Motor neuron (in vitro differentiated cells): ENCODE measurements at places on chromosomes 11 and 22.
A peak's percentile ranks its signal among the peaks of the same experiment; 100 is the strongest.

DNA sequence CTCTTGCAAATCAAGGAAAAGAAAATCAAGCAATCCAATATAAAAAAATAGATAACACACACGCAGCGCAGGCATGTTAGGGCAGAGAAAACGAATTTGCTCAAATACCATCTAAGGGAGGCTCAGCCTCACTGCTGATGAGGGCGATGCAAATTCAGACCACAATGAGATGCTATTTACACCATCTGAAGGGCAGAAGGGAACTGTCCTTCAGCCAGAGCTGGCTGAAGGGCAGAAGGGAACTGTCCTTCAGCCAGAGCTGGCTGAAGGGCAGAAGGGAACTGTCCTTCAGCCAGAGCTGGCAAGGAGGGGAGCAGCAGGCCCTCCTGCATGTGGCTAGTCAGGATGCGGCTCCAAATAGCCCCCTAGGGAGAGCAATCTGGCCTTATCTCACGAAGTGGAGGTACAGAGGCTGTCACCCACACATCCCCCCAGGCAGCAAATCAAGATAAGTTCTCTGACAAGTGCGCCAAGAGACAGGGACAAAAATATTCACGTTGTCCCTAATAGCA, 7.6 kb upstream of the SLC39A13 start:
- peak; percentile 81 for ATAC-seq

DNA sequence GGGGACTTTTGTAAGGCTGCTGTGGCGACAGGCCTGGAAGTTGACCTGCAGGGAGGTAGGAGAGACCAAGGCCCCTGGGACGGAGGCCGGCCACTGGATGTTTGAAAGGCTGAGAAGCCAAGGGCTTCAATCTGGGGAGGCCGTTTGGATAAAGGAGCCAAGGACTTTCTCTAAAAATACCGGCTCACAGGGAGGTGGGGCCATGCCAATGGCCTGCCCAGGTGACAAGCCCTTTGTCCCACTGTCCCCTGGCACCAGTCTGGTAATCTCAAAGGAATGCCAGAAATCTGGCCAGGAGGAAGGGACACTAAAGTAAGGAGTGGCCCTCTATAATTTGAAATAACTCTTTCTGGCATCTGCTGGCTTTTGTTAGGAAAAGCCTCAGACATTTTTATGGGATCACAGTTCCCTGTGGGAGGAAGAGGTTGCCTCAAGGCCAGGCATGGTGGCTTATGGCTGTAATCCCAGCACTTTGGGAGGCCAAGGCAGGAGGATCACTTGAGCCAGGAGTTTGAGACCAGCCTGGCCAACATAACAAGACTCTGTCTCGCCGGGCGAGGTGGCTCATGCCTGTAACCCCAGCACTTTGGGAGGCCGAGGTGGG, 1.9 kb upstream of the CHKA start:
- ATAC-seq, result no peak

DNA sequence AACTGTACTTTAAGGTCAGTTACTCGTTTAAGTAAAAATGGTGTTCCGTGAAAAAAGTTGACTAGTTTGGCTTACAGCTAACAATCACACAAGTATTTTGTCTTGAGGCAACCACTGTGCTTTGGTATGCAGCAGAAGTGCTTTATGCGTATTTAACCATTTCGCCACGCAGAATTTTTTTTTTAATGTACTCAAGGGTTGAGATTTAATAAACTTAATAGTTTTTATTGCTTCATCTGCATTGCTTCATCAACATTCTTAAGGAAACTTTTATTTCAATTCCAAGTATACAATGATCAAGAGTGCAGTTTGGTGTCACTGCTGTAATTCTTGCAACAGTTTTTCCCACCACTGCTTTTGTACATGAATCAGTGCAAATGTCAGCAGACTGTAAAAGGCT, 66.4 kb downstream of the ZNRF3 start:
- ATAC-seq, result no peak

- no peak for ATAC-seq
These were observed 14.1 kb downstream of the HRAS start for GRCh38 chr11:521177-521688.

DNA sequence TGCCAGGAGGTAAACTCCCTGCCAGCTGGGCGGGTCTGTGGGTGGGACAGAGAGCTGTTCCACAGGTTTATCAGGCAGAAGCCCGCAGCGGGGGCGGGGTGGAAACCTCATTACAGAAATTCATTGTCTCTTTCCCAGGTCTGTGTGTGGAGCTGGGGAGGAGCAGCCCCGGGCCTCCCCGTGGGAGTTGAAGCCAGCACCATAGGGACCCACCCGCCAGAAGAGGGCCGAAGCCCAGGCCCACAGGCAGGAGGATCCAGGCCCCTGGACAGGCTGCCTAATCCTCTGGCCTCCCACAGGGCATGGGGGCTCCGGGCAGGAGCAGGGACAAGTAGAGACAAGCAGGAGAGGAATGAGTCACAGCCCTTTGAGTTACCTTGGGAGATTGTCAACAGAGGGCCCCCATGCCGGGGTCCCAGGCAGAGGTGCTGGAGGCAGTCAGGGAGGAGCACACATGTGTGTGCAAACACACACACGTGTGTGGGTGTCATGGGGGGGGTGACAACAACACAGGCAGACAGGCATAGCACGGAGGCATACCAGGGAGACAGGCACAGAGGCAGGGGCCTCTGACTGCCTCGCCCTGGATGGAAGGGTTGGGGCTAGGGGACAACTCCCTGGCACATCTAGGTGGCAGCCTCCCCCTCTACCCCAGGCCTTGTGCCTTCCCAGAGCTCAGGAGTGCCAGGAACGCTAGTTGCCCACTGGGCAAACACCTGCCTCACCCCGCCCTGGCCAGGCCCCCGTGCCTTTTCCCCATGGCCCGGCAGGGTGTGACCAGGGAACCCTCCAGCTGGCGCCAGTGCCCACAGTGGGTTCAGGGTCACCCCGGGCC, 1.4 kb downstream of the CDC42BPG start:
- peak; percentile 41 for ATAC-seq

GRCh38 chr22:20774882-20775281, 969 bp downstream of the SERPIND1 start:
- ATAC-seq, result no peak

DNA sequence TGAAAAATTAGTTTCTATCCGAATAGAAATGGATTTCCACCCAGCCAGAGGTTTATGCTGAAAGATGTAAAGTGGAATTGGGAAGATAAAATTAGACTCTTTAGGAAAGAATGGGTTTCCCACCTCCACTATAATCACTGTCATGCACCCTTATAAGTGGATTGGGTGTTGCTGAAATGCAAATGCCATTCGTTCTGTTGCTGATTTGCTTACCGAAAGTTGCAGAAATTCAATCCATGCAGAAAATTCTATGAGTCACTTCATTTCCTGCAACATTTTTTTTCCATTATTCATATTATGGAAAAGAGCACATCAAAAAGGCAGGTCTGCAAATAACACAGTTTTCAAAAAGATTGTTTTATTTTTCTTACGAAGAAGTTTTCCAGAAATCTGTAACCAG, 65.6 kb downstream of the LDLRAD3 start:
- peak; percentile 75 for ATAC-seq

DNA sequence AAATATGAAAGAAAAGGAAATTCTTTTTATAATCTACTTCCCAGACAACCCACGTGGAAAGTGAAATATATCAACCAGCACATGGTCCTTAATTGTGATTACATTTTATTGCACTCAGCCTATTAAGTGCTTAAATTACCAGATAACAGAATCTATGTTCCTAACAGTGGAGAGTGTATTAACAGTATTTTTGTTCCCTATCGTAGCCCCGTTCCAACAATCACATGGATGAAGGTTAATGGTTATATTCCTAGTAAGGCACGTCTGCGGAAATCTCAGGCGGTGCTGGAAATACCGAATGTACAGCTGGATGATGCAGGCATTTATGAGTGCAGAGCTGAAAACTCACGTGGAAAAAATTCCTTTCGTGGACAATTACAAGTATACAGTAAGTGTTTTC, 626.1 kb upstream of the ARHGAP42 start:
- no peak for ATAC-seq

- peak; percentile 98 for ATAC-seq
These were observed 52.0 kb downstream of the KCNJ1 start for GRCh38 chr11:128814856-128815705.

DNA sequence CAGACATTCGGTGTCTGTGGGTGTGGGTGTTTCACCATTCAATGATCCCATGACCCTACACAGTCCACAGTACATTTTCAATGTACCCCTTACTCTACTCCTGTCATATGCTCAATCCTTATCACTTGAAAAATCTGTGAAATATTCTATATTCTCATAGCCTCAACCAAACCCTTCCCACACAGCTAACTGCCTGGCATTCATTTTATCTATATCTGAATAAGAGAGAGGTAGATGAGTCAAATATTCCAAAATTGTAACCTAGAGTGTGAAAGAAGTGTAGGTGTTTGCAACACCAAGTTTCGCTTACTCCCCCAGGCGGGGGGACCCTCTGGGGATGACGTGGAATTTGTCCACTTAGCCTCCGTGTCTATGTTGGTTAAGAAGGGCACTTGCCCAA, 354.8 kb downstream of the ETS1 start:
- no peak for ATAC-seq

DNA sequence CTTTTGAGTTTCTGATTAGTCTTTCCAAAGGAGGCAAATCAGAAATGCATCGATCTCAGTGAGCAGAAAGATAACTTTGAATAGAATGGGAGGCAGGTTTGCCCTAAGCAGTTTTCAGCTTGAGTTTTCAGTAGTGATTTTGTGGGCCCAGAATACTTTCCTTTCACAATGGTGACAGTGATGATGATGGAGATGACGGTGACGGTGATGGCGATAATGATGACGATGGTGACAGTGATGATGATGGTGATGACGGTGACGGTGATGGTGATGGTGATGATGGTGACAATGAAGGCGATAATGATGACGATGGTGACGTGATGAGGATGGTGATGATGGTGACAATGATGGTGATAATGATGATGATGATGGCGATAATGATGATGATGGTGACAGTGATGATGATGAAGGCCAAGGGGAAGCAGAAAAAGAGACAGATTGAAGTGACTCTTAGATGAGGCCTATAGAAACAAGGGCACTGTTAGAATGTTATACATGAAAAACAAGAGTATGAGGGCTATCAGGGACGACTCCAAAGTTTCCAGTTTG, 153.4 kb upstream of the B3GAT1 start:
- no peak for ATAC-seq

DNA sequence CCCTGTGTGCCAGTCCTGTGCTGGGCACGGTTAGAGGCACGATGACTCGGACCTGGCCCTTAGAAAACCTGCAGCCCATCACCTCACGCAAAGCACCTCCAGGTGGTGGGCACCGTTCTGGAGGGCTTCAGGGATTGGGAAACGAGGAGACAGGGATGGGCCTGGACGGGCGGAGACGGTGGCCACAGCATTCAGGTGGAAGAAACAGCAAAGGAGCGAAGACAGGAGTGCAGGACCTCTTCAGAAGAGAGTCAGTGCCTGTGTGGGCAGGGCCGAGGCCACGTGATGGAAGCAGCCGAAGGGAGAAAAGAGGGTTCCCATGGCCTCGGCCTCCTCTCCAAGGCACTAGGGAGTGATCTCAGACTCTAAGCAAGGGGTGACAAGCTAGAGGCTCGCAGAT, 8.1 kb upstream of the SLC22A12 start:
- no peak for ATAC-seq

GRCh38 chr11:8638300-8638699, 44.2 kb downstream of the TRIM66 start:
- ATAC-seq, result no peak

DNA sequence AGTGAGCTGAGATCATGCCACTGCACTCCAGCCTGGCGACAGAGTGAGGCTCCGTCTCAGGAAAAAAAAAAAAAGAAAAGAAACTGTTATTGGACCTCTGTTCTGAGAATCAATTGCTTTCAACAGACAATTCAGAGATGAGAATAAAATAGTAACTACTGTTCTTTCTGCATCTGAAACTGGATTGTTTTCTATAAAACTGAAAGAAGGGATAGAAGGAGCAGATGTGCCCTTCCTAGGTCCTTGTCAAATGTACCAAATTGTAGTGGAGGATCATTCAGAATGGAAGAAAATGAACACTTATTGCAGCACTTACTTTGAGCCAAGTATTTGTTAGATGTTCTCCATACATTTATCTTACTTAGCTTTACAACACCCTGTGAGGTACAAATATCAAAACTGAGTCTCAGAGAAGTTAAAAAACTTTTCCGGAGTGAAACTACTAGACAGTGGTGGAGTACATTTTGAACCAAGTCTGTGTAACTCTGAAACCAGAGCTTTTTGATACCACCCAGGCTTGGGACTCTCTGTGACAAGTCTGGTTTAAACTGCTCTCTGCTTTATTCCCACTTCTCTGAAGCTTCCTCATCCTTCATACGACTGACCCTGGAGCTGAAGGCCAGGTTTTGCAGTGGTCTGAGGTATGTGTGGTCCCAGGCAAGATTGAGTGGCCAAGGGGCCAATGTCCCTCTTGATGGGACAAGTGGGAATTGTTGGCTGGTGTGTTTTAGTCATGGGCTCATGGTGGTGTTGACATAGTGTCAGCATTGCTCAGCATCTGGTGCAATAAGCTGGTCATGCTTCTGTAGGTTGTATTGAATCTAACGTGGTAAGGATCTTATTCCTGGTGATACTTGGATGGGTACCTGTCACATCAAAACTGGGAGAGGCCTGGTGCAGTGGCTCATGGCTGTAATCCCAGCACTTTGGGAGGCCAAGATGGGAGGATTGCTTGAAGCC, 48.2 kb upstream of the CCDC134 start:
- ATAC-seq, result no peak

DNA sequence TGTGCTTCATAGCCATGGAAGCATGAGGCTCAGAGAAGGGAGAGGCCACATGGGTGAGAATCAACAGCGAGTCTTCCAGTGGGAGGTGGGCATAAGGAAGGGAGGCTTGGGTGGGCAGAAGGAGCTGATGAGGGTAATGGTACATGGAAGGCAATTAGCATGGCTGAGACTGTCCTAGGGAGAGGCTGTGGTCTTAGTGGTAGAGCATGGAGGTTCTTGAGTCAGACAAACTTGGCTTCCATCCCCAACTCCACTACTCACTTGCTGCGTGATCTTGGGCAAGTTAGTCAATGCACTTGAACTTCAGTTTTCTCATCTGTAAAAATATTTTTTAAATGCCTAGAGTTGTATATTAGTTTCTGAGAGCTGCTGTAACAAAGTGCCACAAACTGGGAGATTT, 227.2 kb upstream of the E2F8 start:
- ATAC-seq, result no peak

DNA sequence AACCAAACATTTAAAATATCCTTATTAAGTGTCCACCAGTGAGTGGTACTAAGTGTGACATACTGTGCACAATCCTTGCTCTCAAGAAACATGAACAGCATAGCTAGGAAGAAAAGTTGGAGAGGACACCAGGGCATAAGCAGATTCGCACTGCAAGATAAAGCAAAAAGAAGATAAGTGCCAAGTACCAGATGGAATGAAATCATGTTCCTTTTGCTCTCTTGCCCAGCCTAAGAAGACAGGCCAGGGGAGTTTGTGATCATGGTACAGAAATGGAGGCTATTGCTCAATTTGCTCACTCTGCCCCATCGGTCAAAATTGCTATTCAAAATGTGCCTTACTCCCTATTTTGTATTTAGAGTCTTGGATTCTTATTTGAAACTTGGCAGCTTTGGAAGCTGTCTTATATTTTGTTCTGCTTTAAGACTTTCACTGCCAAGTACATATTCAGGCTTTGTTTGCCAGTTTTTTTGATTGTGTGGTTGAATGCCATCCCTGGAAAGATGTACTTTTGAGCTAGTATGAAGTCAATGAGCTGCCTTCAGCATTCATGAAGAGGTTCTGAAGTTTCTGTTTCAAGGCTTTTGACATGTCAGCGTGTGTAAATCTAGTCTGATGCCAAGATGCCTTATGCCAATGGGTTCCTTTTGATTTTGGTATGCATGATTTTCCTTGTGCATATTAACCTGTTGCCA, 90.3 kb downstream of the PAX6 start:
- ATAC-seq, result no peak

- ATAC-seq, result no peak
These were observed 46.3 kb downstream of the PIK3C2A start for GRCh38 chr11:17161515-17161914.
